DMS79 treated with DMSO at 0.1 percent for 48 hours (cell line): ENCODE measurements at places on chromosomes 7 and 10.
A peak's percentile ranks its signal among the peaks of the same experiment; 100 is the strongest.

DNA sequence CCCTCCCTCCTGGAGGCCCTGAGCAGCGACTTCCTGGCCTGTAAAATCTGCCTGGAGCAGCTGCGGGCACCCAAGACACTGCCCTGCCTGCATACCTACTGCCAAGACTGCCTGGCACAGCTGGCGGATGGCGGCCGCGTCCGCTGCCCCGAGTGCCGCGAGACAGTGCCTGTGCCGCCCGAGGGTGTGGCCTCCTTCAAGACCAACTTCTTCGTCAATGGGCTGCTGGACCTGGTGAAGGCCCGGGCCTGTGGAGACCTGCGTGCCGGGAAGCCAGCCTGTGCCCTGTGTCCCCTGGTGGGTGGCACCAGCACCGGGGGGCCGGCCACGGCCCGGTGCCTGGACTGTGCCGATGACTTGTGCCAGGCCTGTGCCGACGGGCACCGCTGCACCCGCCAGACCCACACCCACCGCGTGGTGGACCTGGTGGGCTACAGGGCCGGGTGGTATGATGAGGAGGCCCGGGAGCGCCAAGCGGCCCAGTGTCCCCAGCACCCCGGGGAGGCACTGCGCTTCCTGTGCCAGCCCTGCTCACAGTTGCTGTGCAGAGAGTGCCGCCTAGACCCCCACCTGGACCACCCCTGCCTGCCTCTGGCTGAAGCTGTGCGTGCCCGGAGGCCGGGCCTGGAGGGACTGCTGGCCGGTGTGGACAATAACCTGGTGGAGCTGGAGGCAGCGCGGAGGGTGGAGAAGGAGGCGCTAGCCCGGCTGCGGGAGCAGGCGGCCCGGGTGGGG lies 2.2 kb downstream of the TRIM56 start:
- no peak for DNase-seq

GRCh38 chr7:100723732-100724275 lies 3.5 kb downstream of the EPO start:
- no peak for DNase-seq

DNA sequence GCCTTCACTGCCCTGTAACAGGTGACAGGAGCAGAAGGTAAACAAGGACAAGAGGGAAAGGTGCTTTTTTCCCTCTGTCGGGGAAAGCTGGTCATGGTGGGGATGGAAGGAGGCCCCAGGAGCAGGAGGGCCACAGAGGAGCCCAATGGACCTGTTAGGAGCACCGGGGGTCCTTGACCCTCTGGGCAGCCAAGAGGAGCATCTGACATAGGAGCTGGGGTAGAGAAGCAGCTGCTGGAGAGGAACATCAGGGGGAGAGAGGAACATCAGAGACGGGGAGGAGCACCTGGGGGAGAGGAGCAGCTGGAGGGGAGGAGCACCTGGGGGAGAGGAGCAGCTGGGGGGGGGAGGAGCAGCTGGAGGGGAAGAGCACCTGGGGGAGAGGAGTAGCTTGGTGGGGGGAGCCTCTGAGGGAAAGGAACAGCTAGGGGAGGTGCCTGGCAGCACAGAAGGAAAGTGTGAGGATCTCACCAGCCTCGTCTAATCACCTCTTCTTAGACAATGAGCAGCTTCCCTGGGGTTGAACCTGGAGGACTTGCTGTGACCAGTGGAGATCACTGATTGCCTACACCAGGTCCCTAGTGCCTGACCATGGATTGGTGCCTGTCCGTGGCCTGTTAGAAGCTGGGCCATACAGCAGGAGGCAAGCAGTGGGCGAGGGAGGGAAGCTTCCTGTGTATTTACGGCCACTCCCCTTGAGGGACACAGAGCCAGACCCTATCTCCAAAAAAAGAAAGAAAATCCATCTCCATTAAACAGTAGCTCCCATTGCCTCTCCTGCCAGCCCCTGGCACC lies 37.6 kb downstream of the JAKMIP3 start:
- DNase-seq, result no peak

- no peak for DNase-seq
These were observed 27.2 kb downstream of the EBF3 start for GRCh38 chr10:129936923-129937300.

DNA sequence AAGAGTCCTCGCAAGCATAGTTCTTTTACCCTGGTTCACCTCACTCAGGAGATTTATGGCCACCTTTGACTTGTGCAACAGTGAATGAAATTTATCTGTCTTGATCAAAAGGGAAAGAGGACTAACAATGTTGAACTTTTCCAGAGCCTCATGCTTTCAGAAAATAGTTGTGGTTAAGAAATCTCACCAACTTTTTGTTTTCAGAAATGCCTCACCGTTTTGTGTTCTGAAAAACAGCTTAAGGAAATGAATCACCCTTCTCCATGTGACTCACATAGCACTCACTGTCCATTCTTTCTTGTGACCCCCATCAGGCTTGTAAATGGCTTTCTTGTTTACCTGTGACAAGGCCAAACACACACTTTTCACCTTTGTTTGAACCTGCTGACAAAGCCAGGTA lies 148.6 kb upstream of the FAM3C start:
- no peak for DNase-seq

GRCh38 chr7:81846398-81846797 lies 76.6 kb upstream of the HGF start:
- no peak for DNase-seq

- no peak for DNase-seq
These were observed 10.1 kb upstream of the TMEM26 start for GRCh38 chr10:61463035-61463909.

DNA sequence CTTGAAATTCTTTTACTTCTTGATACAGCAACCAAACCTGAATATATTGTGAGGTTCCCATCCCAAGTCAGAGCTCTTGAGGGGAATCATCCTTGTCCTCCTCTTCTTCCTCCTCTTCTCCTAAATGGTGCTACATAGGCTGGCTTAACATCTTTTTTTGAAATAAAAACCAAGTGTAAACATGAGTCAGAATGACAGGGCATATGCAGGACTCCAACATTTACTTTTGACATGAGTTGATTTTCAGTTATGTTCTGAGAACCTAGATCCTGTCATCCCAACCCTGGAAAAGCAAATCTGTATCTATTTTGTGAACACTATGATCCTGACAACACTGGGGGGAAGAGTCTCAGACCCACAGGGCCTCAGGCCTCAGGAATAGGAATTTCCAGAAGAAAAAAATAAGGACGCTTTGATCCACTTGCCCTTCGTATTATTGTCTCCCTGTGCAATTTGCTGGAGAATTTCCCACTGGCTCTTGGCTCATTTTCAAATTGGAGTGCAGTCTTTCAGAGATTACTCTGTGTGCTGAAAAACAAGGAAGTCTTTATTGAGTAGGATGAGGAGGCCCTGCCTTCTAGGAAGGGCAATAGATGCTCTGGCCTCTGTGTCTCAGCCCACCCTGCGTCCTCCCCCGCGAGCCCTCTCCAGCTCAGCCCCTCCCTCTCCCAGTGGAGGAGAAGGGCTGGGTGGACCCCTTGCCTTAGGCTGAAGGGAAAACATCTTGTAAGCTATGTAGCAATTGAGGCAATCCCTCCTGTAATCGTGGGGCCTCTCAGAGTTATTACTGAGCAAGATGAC lies 121.6 kb downstream of the CREB5 start:
- DNase-seq, result no peak

- no peak for DNase-seq
These were observed 44.2 kb upstream of the PCBD1 start for GRCh38 chr10:70932392-70933196.

- DNase-seq, result no peak
These were observed 3.5 kb upstream of the GDF2 start for GRCh38 chr10:47318706-47319105.

DNA sequence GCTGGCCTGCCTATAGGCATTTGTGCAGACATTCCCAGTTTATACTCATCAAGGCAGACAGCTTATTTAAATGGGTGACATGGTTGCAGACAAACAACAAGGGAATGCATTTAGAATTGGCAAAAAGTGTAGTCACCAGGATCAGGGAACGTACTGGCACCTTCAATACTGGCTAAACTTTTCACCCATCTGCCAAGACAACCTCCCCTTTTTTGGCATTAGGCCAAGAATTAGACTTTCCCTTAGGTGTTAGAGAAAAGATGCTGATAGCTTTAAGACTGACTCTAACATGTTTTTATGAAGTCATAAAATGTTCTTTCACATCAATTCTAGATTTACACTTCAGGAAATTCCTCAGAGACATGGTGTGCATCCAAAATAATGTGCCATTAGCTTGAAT lies 365.9 kb downstream of the PHTF2 start:
- peak; percentile 4 for DNase-seq

- DNase-seq, result no peak
These were observed 350.0 kb upstream of the FZD8 start for GRCh38 chr10:35992107-35992506.

DNA sequence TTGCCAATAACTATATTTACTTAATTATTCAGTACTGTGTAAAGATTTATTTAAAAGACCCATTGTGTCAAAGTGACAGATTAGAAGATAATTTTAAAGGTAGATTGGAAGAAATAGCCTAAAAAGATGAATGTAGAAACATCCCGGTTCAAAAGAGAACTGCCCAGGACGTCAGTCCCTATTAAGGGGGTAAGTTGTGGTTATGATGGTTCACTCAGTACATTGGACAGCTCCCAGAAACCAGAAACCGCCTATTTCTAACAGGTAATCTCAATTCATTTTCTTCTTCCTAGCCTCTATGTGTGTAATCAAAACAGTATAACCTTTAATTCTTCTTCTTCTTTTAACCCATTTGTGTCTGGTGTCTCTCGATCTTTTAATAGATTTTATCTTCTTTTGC lies 1.5 kb upstream of the FERD3L start:
- no peak for DNase-seq
